ENCODE measurements at places on chromosomes 1 and 21.
A peak's percentile ranks its signal among the peaks of the same experiment; 100 is the strongest.

DNA sequence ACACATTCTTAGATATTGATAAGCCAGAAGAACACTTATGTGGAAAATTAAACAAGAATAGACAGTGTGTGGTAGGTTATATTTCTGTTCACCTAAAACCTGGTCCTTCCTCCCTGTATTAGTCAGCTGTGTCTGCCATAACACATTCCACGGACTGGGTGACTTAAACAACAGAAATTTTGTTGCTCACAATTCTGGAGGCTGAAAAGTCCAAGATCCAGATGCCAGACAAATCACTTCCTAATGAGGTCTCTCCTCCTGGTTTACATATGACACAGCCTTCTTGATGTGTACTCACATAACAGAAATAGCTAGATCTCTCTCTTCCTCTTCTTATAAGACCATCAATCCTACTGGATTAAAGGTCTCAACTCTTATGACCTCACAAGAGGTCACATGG is 25.7 kb downstream of the JMJD4 start:
- no peak for DNase-seq

- DNase-seq: no peak
These were observed 118.6 kb downstream of the LRIG2 start for GRCh38 chr1:113191579-113192076.

DNA sequence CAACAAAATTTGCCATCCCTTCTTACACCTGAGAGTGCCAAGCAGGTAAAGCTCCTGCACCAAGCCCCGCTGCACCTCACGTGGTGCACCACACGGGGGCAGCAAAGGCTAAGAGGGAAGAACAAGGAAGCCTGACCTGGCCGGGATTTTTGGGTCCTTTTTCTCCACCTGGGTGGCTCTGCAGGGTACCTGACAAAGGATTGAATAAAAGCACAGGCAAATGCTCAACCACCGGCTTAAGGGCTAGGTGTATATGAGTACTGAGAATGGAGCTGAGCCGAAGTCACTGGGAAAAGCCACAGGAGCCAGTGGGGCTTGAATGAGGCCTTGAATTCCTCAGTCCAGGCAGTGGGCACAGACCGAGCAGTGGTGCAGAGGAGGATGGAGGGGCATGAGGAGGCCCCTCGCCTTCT is 36.4 kb downstream of the ZNF697 start:
- DNase-seq: peak; percentile 22

GRCh38 chr1:30600258-30600657 is 123.1 kb downstream of the MATN1 start:
- no peak for DNase-seq

DNA sequence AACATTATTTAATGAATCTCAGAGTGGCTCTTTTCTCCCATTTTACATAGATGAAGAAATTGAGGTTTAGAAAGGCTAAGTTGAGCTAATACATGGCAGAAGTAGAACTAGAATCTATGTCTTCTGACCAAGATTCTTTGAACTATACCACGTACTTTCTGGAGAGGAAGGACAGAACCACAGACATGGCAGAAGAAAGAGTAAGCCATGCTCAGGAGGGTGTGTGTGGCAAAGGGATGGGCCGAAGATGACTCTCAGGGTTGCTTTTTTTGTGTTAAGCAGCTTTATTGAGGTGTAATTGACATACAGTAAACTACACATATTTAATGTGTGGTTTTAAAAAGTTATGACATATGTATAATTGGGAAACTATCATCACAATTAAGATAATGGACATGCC is 69.5 kb downstream of the PEX14 start:
- no peak for DNase-seq

DNA sequence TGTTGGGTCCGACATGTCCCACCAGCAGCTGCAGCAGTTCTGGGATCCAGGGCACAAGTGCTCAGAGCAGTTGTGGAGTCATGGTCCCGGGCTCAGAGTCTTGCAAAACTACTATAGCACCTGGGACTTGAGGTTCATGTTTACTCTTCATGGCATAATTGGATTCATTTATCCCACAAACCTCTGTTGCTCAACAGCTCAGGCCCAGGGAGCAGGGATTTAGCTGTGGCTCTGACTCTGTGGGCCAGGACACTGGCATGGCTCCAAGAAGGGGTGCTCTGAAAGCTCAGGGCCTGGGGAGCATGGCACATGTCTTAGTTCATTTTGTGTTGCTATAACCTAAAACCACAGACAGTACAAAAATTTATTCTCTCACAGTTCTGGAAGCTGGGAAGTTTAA is 626.7 kb upstream of the ADGRL2 start:
- DNase-seq: no peak

DNA sequence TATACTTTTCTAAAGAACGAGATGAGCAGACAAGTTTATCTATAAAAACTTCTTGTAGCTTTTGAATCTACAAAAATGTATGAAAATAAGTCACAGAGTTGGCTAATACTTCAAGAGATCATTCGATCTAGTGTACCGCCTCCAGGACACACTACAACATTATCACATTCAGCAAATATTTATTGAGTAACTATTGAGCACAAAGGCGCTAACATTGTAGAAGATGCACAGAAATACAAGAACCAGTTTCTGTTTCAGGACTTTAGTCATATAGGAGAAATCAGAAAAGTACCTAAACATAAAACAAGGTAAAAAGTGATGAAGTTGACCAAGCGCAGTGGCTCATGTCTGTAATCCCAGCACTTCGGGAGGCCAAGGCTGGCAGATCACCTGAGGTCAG is 20.6 kb downstream of the WASF2 start:
- DNase-seq: no peak

DNA sequence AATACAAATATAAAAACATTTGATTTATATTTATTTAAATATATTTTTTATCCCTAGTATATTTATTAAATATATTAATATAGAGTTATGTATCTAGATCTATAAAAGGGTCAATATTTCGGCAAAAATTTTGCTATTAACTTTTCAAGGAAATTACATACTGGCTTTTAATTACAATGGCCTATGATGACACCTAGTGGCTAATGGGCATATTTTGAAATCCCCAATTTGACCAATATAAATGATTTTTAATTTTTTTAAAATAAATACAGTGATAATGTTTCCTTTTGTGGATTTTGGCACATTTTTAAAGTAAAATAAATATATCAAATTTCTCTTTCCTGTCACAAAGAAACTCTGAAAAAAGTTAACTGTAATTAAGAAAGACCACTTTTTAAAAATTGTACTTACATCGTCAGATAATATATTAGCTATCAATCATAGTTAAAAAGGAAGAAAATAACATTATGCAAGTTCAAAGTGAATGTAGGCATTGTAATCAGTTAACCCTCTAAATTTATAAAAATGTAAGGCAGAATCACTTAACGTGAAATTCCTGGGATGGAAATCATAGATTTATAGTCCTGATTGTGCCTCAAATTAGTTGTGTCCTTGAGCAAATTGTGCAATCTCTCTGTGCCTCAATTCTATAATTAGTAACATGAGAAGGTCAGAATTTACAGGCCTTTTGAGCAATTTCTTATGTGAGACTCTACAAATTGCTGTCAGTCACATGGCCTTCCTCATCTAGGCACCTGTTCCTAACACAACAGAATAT is 25.6 kb upstream of the RGS13 start:
- no peak for DNase-seq

GRCh38 chr1:204152310-204153044 is 633 bp upstream of the ETNK2 start:
- no peak for DNase-seq

- DNase-seq: no peak
These were observed 122.2 kb upstream of the BARHL2 start for GRCh38 chr1:90839323-90839722.

DNA sequence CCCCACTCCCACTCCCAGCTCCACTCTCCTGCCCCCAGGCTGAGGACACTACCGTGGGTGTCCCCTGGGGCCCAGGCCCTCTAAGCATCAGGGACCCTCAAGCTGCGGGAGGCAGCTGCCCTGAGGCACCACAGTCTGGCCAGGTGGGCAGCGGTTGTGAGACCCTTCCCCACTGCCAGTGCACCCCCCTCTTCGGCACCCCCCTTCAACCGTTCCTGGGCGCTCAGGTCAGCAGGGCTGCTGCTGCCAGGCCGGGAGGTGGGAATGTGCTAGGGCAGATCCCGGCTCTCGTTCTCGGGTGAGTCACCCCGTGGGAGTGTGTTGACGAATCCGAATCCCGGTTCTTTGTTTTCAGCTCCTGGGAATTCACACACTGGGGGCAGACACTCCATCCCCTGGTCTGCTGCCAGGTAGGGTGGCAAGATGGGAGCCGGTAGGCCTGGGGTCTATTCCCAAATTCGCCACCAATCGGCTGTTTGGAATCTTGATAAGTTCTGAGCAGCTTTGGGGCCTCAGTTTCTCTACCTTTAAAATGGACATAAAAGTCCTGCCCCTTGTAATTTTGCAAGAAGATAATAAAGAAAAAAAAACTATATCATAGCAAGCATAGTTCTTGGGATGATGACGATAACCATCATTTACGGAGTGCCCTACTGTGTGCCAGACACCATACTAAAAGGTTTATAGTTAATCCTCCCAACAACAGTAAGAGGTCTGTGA is 28.5 kb upstream of the CASZ1 start:
- DNase-seq: no peak

GRCh38 chr1:227429447-227430359 is 111.4 kb upstream of the CDC42BPA start:
- DNase-seq: no peak

GRCh38 chr1:78143673-78144072 is 97.9 kb downstream of the GIPC2 start:
- no peak for DNase-seq

GRCh38 chr1:22687191-22687590 is 23.4 kb upstream of the EPHB2 start:
- no peak for DNase-seq

DNA sequence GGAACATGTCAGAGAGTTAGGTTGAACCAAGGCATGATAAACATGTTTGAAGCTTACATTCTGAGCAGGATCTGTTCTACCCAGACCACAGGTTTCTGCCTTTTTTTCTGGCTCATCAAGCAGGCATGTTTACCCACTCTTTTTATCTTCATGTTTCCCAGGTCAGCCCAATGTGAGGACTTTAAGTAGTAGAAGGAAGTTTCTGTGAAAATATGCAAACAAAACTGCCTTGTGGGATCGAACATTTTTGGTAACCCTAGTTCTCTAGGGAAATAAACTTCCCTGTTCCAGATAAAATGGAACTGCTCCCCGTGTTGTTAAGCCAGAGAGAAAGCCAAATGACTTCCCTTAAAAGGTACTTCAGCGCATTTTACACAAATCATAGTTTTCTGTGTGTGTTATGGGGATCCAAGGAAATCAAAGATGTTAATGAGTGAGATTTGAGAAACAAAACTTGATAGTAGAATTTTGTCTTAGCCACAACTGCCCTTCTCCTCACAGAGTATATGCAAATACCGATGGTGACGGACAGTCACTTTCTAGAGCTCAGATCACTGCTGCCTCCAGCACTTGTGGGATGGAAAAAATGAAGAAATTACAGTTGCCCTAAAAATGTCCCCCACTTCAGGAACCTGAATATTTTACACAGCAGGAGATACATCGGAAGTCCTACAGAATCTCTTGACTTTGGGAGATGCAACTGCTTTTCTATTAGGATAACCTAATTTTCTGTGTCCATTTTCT is 765 bp upstream of the HIPK1 start:
- DNase-seq: no peak

DNA sequence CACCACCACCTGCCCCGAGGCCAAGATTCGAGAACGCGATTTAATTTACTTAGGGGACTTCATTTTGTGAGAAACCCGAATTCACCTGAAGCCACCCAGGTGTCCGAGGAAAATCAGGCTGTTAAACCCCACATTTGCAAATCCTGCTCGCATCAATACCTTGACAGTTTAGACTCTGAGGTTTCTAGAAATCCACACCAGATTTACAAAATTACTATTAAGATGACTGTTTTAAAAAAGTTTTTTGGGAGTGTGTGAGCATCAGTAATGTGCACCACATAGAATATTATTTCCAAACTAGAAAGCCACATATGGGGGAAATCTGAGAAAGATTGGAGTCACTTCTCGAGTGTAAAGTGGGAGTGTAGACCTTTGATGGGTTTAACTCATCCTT is 685 bp downstream of the RIMKLA start:
- no peak for DNase-seq

GRCh38 chr1:106319612-106320011 is 736.9 kb upstream of the PRMT6 start:
- no peak for DNase-seq

DNA sequence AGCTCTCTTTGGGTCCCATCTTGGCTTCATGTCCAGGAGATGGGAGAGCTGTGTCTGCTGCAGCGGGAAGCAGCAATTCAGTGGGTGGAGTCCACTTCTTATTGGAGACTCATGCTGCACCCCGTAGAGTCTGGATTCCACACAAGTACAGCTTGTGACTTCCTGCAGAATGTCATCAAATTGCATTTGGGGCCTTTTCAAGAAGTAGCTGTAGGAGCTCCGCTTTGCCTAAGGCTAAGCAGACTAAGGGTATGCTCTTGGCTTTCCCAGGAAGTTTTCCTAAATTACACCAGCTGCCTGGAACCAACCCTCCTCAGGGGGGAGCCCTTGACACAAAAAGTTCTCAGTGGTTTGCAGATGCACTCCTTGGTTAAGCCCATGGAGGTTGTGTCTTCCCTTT is 5.7 kb upstream of the MOB3C start:
- DNase-seq: no peak

DNA sequence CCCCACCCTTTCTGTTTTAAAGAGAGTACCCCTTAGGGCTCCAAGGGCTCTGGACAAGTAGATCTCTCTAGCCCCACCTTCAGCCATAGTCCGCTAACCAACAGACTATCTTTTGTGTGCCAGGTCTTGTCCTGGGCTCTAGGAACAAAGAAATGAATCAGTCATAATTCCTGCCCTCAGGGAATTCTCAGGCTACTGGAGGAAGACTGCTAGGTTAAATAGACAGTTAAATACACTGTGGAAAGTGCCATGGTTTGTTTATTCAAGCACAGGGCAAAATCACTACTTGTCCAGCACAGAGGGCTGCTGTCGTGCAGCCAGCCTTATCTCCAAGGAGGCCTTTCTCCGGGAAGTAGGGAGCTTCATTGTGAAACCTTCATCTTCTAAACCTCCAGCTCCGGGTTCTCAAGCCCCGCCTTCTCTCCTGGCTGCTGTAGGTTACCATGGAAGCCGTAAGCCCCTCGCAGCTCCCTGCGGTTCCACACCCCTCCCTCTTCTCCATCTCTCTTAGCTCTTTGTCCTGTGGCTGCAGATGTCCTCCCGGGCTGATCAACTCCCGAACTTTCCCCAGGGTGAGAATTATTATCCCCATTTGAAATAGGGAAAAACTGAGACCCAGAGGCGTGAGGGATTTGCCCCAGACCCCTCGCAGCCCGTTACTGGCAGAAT is 29.8 kb downstream of the SHISAL2A start:
- no peak for DNase-seq

- DNase-seq: no peak
These were observed 33.9 kb downstream of the EIF2D start for GRCh38 chr1:206578068-206578977.

DNA sequence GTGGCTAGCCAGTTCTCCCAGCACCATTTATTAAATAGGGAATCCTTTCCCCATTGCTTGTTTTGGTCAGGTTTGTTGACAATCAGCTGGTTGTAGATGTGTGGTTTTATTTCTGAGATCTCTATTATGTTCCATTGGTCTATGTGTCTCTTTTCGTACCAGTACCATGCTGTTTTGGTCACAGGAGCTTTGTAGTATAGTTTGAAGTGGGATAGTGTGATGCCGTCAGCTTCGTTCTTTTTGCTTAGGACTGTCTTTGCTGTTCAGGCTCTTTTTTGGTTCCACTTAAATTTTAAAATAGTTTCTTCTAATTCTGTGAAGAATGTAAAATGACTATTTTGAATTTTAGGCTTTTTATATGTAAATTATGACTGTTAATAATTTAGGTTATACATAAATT is 68.9 kb downstream of the WDR64 start:
- DNase-seq: no peak
